HuH-7.5 (cell line): ENCODE measurements at places on chromosomes 16 and 17.

DNA sequence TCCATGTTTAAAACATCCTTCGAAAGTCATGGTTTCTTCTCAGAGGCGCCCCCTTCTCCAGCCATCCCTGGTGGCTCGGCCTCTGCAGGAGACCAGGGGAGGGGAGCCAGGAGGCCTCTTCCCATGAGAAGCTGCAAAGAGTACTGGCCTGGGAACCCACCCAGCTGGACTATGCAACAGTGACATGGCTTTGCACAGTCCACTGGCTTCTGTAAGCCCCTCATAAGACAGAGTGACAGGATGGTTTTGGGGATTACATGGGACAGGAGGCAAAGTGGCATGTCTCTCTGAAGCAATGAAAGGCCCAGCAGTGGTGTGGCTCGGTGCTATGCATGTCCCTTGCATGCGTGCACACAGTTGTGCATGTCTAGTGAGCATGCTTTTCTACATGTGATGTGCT, 99.5 kb downstream of the C16orf78 start:
- DNase-seq = no peak

GRCh38 chr17:58328195-58329034, at the start of gene TSPOAP1:
Gene TSPOAP1, minus strand, starts transcription at chr17:58328795. Its CDS starts 875 bp downstream, at chr17:58327920.
- no peak for DNase-seq

DNA sequence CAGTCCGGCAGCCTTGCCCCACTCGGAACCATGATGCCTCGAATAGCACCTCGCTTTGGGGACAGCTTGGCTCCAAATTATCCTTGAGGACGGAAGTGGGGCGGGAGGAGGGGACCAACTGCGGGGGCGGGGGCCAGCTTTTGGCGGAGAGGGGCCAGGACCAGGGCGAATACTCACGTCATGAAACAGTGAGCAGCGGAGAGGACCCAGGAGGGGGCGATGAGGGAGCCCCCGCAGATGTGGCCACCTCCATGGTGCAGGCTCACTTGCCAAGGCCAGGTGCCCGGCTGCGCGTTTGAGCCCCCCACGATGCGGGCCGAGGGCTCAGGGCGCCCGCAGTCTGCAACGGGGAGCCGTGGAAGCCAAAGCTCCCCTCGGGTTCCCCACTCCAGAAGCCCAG, 970 bp downstream of the PRSS36 start:
- no peak for DNase-seq

GRCh38 chr17:27326051-27326450, 32.1 kb downstream of the WSB1 start:
- DNase-seq = no peak

DNA sequence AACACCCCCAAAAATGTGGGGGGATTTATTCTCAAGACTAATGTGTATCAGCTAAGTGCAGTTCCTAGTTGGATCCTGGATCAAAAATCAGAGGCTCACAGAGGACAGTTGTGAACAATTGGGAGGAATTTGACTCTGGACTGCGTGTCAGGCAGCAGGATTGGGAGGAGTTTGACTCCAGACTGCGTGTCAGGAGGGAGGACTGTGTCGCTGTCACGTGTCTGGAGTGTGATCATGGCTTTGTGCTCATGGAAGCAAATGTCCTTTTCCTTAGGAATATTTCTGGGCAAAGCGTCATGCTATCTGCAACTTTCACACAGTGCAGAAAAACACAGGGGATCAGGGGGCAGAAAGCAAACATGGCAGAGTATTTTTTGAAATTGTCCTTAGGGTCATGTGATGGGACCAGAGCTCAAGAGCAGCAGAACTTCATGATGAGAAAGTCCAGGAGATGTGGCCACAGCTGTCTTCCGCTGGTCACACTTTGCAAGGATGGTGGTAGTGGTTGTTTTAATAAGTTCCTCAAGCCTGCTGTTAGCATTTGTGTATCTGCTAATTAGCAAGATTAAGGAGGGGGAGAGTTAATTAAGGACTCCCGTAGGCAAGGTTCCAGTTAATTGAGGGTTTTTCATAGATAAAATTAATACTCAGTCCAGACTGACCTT, 122.0 kb upstream of the CHMP6 start:
- DNase-seq = no peak

DNA sequence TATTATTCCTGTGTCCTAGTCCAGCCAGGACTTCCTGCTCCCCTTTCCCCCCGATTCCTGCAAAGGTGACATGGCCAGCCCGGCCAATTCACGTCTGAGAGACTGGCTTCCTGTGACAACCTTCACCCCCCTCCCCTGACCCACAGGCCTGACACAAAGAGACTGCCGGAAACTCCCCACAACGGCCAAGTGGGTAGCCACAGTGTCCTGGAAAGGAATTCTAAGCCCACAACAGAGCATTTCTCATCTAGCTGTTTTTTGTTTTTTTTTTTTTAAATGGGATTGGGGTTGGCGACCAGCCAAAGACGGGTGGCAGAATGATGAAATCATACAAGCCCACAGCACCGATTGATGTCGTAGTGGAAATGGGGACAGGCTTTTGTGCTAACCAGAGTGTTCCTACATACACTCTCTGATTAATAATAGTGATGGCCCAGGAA, 2.8 kb upstream of the XAF1 start:
- no peak for DNase-seq

- DNase-seq = no peak
Measured at GRCh38 chr16:31714903-31715504, 158.6 kb upstream of the ZNF267 start.

DNA sequence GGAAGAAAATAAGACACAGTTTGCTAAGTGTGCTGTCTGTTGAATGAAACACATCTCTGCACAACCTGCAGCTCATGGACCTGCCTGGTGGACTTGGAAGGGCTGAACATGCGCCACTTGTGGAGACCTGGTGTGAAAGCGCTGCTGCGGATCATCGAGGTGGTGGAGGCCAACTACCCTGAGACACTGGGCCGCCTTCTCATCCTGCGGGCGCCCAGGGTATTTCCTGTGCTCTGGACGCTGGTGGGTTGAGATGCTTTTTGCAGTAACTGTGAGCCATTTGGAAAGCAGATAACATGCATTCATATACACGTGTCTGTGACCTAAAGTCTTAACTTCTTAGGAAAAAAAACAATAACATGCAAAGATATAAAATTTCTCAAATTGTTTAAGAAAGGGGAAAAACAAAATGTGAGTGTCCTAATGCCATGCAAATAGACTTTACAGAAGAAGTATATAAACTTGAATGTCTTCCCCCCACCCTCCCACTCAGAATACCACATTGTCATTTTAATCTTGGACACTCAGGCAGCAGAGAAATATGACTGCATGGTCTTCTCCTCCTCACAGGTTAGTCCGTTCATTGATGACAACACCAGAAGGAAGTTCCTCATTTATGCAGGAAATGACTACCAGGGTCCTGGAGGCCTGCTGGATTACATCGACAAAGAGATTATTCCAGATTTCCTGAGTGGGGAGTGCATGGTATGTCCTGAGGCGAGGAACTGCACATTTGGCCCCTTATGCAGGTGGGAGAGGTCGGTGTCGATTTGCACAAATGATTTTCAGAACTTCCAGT, 65.6 kb downstream of the SEC14L1 start:
- DNase-seq = no peak

DNA sequence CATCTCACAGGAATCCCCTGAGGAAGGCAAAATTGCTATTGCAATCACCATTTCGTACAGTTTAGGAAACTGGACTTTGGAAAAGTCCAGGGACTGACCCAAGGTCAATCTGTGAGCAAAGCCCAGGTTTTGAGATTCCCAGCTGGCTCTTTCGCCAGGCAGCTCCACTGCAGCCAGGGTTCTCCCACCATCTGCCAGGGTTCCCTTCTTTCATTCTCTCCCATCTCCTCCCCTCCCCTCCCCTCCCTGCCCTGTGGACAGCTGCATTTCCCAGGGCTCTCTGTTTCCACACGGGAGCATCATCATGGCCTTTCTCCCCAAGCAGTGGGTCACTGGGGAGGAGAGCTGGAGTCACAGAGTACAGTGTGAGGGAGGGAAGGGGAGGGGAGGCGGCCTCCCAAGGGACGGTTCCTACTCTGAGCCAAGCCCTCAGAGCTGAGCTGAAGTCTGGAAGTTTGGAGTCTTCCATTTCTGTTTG, 11.9 kb upstream of the GSDMA start:
- DNase-seq = no peak

DNA sequence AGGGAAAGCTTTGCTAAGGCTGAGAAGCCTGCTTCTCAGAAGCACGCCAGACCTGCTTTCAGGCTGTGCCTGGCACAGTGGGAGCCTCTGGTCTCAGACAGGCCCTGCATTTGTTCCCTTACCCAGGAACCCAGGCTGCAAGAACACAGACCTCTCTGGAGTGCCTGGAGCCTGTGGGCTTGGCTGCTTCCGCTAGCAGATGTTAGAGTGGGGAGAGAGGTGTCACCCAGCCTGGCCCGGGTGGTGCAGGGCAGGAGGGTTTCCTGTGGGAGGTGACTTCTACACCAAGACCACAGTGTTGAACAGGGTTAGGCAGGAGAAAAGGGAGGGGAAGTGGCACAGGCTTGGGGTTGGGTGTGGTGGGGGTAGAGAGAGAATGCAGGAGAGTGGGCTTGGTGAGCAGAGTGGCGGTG, 35.8 kb upstream of the ADGRG1 start:
- DNase-seq = no peak

DNA sequence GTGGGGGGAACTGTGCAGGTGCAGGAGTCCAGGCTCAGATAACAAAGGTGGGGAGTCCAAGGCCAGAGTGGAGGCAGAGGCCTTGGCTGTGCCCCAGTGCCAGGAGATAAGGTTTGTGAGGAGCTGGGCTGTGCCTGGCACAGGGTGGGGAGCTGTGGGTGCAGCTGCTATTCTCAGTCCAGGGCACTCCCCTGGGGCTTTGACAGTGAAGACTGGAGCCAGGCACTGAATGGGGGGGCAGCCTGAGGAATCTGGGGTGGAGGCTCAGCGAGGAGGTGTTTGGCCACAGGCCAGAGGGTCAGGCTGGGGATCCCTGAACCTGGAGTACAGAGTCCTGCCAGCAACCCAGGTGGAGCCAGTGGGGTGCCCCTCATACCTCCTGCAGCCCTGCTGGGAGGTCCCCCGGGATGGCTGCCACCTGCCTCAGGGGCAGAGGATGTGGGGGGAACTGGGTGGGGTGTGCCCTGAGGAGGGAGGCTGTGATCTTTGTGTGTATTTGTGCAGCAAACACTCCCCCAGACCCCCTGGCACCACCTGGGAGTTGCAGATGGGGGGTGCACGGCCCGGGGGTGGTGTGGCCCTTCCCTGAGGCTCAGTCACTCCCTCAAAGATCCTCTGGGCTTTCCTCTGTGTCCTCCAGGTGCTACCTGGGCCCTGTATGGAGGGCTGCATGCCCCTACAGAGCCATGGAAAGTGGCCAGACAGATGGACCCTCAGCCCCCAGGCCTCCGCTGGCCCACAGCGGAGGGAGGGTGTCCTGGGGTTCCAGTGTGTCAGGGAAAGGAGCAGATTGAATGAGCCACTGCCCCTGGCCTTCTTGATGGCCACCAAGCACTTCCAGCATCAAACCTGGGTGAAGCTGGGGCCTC, 44.5 kb upstream of the SMPD3 start:
- DNase-seq = no peak

GRCh38 chr17:62778990-62779681, 29.0 kb downstream of the MARCHF10 start:
- DNase-seq = no peak

GRCh38 chr16:24748242-24748641, 18.8 kb downstream of the TNRC6A start:
- DNase-seq = no peak

- DNase-seq = no peak
Measured at GRCh38 chr17:81558941-81559806, 7.0 kb upstream of the FAAP100 start.

- no peak for DNase-seq
Measured at GRCh38 chr16:49020436-49020835, 261.2 kb downstream of the CBLN1 start.

- no peak for DNase-seq
Measured at GRCh38 chr16:61324044-61324443, 712.2 kb downstream of the CDH8 start.

DNA sequence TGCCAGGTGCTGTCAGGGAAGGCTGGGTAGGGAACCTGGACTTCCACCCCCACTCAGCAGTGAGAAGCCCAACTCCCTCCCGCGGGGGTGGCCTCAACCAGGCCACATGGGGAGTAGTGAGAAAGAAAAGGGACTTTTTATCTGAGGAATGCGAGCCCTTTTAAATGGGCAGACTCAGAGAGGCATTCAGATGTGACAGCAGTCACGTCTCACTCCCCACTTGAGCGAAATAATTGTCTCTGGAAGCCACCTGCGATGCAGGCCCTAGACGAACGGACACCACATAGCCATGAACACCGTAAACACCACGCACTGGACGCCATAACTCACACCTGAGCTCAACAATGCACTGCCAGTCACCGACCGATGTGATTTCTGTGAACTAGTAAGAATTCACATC, 11.9 kb upstream of the CD300E start:
- DNase-seq = no peak

DNA sequence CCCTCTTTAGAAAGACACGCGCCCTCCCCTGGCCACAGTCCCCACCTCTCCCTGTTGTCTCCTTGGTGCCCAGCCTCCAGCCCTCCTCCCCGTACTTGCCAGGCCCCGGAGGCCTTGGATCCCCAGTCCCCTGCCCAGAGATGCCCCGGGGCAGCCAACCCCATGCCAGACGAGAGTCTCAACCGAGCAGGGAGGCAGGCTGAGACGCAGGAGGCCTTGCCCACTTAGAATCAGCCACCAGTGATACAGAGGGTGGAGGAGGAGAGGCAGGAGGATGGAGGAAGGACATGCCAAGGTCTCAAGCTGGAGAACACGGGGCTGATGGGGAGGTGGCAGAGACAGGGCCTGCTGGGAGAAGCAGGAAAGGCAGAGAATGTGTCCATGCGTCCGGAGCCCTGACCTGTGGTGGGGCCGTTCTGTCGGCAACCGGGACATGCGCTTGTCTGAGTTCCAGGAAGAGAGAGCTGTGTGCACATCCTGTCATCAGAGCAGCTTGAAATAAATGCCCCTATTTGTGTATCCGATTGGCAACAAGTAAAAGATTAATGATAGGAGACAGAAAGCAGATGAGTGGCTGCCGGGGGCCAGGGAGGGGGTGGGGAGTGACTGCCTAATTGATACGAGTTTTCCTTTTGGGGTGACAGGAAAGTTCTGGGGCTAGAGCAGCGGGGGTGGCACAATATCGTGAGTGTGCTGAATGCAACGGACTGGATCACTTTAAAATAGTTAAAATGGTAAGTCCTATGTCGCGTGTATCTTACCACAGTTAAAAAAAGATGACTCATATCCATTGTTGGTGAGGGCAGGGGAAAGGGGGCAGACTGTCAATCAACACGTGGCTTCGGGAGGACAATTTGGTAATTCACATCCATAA, 44.7 kb upstream of the MEAK7 start:
- DNase-seq = no peak
